ENCODE measurements at places on chromosomes 2 and 18. TPM values are rescaled to one million over a fixed set of nuclear protein-coding genes. Genes with fewer than 3 reads are reported as not detected.

GRCh38 chr2:174012347-174013314 is 47.5 kb upstream of the SP3 start:
- no peaks in the 10 kb centered on the region for H3K27me3 ChIP-seq
- peak overlapping the region; percentile 94 for H3K27ac ChIP-seq
- peak; percentile 57 for DNase-seq

IL36B gene
- not detected for total RNA-seq

OSR1 gene
- total RNA-seq, result 19.8 TPM

DNA sequence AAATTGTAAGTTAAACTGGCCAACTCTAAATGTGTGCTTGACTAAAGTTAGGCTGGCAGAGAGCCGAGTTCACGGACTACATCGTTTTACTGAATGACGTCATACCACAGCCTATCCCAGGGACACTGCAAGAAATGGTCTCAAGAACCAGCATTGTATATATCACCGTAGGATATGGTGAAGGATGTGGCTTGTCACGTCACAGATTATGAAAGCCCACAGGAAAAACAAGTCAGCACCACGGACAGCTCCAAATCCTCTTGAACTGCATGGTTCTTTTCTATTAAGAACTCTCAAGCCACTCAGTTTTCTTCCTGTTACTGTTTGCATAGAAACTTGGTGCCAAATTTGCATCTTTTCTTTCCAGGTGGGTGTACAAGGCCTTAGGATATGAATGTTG is 85.1 kb upstream of the ACAA2 start:
- H3K4me3 ChIP-seq, result no peak overlapping the region
- no peaks in the 10 kb centered on the region for H3K36me3 ChIP-seq
- H3K27ac ChIP-seq, result no peak overlapping the region
- no peaks in the 10 kb centered on the region for H3K27me3 ChIP-seq
- DNase-seq, result peak; percentile 84
- H3K4me1 ChIP-seq, result no peaks in the 10 kb centered on the region

SERPINB2 gene
- 1.6 TPM for total RNA-seq

DNA sequence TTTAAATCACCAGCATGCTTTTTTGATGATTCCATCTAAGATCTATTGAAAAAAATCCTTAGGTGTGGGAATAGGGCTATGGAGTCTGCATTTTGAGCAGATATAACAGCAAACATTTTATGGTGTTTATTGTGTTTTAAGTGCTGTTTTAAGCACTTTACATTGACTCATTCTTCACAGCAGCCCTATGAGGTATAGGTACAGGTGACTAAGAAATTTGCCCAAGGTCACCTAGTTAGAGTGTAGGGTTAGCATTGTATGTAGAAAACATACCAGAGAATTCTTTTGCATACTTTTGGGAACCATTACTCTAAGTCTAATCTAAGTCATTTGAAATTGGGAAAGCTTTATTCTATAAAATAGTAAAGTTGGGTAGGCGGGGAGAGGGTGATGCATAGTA is 31.3 kb downstream of the PPM1B start:
- H3K27me3 ChIP-seq, result no peaks in the 10 kb centered on the region
- no peak for DNase-seq
- H3K36me3 ChIP-seq, result no peaks in the 10 kb centered on the region
- no peak overlapping the region for H3K4me3 ChIP-seq
- no peaks in the 10 kb centered on the region for H3K4me1 ChIP-seq

RAMP1 gene
- 134 TPM for total RNA-seq

GRCh38 chr2:185894223-185894622 is 155.6 kb downstream of the FSIP2 start:
- H3K4me1 ChIP-seq, result no peaks in the 10 kb centered on the region
- H3K4me3 ChIP-seq, result no peak overlapping the region
- H3K36me3 ChIP-seq, result no peaks in the 10 kb centered on the region
- no peaks in the 10 kb centered on the region for H3K27me3 ChIP-seq

DNA sequence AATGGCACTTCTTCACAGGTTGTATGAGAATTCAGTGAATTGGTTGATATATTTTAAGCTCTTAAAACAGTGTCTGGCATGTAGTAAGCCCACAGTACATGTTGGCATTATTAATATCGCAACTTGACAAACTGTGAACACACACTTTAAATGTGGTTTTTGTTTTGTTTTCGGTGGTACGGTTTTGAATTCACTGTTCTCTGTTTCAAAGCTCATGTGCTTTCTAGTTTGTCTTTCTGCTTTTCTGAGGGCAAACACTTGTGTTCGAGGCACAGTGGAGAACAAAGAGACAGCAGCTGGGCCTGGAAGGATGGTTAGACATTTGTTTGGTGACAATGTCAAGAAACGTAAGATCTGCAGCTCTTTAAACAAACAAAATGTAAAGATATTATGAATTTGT is 276.5 kb upstream of the MC4R start:
- no peaks in the 10 kb centered on the region for H3K36me3 ChIP-seq
- no peak overlapping the region for H3K4me3 ChIP-seq
- no peak for DNase-seq
- H3K27ac ChIP-seq, result no peak overlapping the region
- no peaks in the 10 kb centered on the region for H3K27me3 ChIP-seq

DNA sequence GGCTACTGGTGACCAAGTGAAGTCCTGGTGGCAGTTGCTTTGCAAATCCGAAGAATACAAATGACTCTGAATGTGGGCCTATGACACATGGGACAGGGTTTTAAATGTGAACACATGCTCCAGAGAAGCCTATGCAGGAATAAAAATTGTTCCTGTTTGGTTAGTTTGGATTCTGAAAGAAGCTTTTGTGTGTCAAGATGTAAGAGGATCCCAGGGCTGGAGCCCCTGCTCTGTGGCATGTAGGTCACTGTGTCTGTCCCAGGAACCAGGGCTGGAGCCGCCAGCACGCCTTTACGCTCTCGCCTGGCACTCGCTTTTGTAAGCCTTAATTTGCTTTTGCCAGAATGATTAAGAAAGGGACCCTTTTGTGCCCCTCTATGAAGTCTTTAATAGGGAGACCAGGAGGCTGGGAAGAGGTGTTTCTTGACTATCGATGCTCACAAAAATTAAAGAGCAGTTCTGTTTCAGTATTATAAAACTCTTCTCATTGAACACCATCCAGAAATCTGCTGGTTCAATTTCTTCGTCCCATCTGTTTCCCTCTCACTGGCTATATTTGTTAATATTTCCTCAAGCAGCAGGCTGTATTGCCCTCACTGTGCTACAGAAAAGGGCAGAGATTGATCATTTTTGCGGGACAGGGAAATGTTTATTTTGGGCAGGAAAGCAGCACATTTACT is 532.7 kb upstream of the POU3F3 start:
- peaks cover 5% of the 10 kb centered on the region for H3K4me1 ChIP-seq
- H3K27me3 ChIP-seq, result peaks cover 5% of the 10 kb centered on the region
- H3K4me3 ChIP-seq, result no peak overlapping the region
- no peaks in the 10 kb centered on the region for H3K36me3 ChIP-seq

BMP10 gene
- total RNA-seq, result 0.27 TPM

DNA sequence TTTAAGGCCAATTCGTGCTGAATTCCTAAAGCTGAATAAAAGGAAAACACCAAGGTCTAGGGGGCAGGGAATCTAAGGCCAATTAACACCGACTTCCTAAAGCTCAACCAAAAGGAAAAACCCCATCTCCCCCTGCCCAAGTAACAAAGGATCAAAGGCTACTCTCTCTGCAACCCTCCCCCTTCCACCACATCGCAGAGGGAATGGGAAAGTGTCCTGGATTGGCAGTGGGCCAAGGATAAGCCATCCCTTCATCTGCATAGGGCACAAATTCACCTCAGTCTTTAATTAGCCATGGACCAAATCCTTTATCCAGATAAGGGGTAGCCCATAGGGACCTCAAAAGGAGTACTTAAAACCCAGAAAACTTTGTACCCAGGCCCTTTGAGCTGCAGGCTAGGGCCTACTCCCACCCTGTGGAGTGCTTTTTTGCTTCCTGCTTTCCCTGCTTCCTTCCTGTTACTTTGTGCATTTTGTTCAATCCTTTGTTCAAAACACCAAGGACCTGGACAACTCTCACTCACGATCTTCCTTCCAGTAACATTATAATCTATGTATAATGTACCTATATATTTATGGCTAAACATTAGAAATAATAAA is 2119.8 kb upstream of the CELF4 start:
- H3K27ac ChIP-seq, result no peak overlapping the region
- H3K27me3 ChIP-seq, result no peaks in the 10 kb centered on the region

TACR1 gene
- total RNA-seq, result 0.28 TPM

- no peak overlapping the region for H3K4me3 ChIP-seq
- no peak for DNase-seq
- no peaks in the 10 kb centered on the region for H3K36me3 ChIP-seq
- no peaks in the 10 kb centered on the region for H3K4me1 ChIP-seq
Measured at GRCh38 chr2:3099860-3100234, 277.8 kb downstream of the EIPR1 start.

DNA sequence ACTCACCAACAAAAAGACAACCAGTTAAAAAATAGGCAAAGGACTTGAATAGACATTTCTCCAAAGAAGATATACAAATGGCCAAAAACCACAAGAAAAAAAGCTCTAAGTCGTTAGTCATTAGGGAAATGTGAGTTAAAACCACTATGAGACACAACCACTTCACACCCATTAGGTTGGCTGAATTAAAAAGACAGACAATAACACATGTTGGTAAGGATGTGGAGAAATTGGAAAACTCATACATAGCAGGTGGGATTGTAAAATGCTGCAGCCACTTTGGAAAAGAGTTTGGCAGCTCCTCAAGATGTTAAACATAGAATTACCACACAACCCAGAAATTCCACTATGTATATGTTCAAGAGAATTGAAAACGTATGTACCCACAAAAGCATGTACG is 117.6 kb upstream of the SPATS2L start:
- H3K27me3 ChIP-seq, result no peaks in the 10 kb centered on the region
- DNase-seq, result no peak
- no peaks in the 10 kb centered on the region for H3K36me3 ChIP-seq
- H3K4me3 ChIP-seq, result no peak overlapping the region
- H3K4me1 ChIP-seq, result peaks cover 3% of the 10 kb centered on the region
- H3K27ac ChIP-seq, result no peak overlapping the region

GRCh38 chr2:223585666-223586065 is 16.5 kb downstream of the SCG2 start:
- peak; percentile 47 for DNase-seq
- H3K27ac ChIP-seq, result no peak overlapping the region
- H3K27me3 ChIP-seq, result no peaks in the 10 kb centered on the region
- no peaks in the 10 kb centered on the region for H3K4me1 ChIP-seq

GRCh38 chr2:216002101-216002678 is 11.2 kb downstream of the MREG start:
- H3K27me3 ChIP-seq, result no peaks in the 10 kb centered on the region
- no peaks in the 10 kb centered on the region for H3K4me1 ChIP-seq
- no peak overlapping the region for H3K4me3 ChIP-seq
- H3K27ac ChIP-seq, result no peak overlapping the region
- H3K36me3 ChIP-seq, result no peaks in the 10 kb centered on the region

IGFBP5 gene
- total RNA-seq, result 232 TPM

- DNase-seq, result peak; percentile 73
- H3K27ac ChIP-seq, result peak overlapping the region; percentile 41
- no peaks in the 10 kb centered on the region for H3K36me3 ChIP-seq
- H3K4me1 ChIP-seq, result peaks cover 8% of the 10 kb centered on the region
- no peaks in the 10 kb centered on the region for H3K27me3 ChIP-seq
Measured at GRCh38 chr18:33755931-33756560, 178.0 kb downstream of the ASXL3 start.

GRCh38 chr2:231482806-231483391 is 18.6 kb upstream of the NCL start:
- H3K27me3 ChIP-seq, result no peaks in the 10 kb centered on the region
- no peak overlapping the region for H3K27ac ChIP-seq

ANKRD30B gene
- total RNA-seq, result not detected

UGT1A3 gene
- not detected for total RNA-seq

- H3K36me3 ChIP-seq, result no peaks in the 10 kb centered on the region
- no peaks in the 10 kb centered on the region for H3K27me3 ChIP-seq
- H3K4me1 ChIP-seq, result no peaks in the 10 kb centered on the region
- H3K4me3 ChIP-seq, result no peak overlapping the region
Measured at GRCh38 chr2:7736646-7737305, 819.6 kb downstream of the RNF144A start.

DNA sequence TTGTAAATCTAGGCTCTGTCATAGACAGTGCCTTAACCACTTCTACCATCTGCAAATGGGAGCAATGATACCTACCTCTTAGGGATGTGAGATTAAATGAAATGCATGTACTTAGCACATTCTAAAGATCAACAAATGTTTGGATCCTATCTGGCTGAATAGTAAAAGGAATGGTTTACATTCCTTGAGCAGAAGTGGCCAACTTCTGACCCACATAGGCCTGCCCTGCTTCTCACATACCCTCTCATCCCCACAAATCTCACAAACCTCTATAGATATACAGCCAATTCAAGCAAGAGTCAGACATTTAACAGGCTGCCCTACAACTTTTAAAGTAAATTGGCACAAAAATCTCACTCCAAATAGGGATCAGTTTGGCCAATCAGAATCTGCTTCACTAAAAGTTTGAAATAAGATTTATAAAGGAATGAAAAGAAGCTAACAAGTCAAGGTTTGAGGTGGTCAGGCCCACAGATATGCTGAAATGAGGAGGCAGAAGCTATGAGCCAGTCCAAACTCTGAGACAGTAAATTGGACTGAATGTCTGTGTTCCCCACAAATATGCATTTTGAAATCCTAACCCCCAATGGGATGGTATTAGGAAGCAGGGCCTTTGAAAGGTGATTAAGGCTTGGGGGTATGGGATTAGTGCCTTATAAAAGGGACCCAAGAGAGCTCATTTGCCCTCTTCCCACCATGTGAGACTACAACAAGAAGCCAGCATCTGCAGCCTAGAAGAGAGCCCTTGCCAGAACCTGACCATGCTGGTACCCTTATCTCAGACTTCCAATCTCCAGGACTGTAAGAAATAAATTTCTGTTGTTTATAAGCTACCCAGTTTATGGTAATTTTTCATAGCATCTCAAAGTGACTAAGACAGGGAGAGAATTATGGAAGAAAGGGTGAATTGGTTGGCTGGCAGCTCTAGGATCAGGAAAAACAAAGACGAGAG is 227.8 kb upstream of the RBMS1 start:
- no peaks in the 10 kb centered on the region for H3K36me3 ChIP-seq
- H3K4me3 ChIP-seq, result no peak overlapping the region
- H3K27ac ChIP-seq, result no peak overlapping the region
- no peak for DNase-seq
- H3K4me1 ChIP-seq, result no peaks in the 10 kb centered on the region

APCDD1 gene
- total RNA-seq, result 80.8 TPM

GRCh38 chr2:10304458-10305253 is 2.0 kb downstream of the HPCAL1 start:
- peaks cover 3% of the 10 kb centered on the region for H3K27me3 ChIP-seq
- H3K36me3 ChIP-seq, result no peaks in the 10 kb centered on the region
- peak overlapping the region; percentile 92 for H3K4me3 ChIP-seq
- no peak overlapping the region for H3K27ac ChIP-seq
- DNase-seq, result no peak

ODC1 gene
- total RNA-seq, result 165 TPM

- H3K27me3 ChIP-seq, result no peaks in the 10 kb centered on the region
- no peak for DNase-seq
- H3K36me3 ChIP-seq, result no peaks in the 10 kb centered on the region
- H3K4me3 ChIP-seq, result no peak overlapping the region
Measured at GRCh38 chr2:33443274-33443829, 33.1 kb upstream of the RASGRP3 start.

POTEJ gene
- 0.76 TPM for total RNA-seq

- no peaks in the 10 kb centered on the region for H3K36me3 ChIP-seq
- no peaks in the 10 kb centered on the region for H3K27me3 ChIP-seq
- no peak overlapping the region for H3K27ac ChIP-seq
- DNase-seq, result peak; percentile 29
- H3K4me1 ChIP-seq, result no peaks in the 10 kb centered on the region
- H3K4me3 ChIP-seq, result no peak overlapping the region
Measured at GRCh38 chr2:100957996-100958653, 44.0 kb upstream of the RPL31 start.

Data from hepatocyte (in vitro differentiated cells).